ENCODE measurements at places on chromosomes 16 and 17.

- peak; percentile 78 for DNase-seq
Measured at GRCh38 chr17:3944485-3945388, 19.5 kb downstream of the ATP2A3 start.

- DNase-seq, result no peak
Measured at GRCh38 chr17:8951206-8951605, 14.3 kb downstream of the PIK3R5 start.

DNA sequence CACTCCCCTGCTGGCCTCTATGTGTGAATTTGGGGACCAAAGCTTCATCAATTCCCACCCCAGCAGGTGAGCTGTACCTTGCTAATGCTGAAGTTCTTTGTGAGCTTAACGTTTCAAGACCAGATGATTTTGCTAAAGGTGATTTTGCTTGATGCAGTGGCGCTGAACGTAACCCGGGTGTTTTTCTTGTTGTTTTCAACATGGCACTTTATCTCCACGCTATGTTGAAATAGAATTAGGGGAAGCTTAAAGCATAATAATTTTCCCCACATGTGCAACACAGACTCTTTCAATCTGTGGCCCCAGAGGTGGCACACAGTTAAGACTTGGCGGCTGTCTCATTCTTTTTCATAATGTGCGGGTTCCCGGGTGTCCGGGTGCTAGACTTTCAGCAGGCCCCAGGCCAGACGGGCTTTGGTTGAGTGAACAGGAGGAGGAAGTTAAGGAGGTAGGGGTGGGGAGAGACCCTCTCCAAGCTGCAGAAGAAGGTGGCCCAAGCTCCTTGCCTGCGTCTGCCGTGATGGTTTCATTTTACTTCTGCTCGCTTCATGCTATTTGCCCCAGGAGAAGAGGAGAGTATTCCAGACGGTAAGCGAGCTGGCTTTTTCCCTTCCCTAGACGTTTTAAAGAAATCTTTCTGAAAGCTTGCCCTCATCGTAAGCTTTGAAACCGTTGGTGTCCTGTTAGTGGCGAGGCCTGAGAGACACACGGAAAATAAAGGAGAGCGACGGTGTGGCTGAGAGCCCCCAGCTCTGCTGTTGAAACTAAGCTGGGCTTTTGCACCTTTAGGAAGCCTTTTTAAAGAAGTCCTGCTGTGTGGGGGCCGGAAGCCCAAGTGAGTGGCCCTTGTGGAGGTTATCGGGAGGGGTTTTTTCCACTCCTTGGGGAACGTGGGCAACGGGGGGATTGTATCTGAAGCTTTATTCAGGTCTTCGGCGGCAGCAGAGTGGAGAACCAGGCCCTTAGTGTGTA lies 4.2 kb downstream of the FOXC2 start:
- DNase-seq, result no peak

- peak; percentile 30 for DNase-seq
Measured at GRCh38 chr17:40364121-40364861, at the start of gene GJD3. Gene GJD3, minus strand, starts transcription at chr17:40364737. Its CDS starts 922 bp downstream, at chr17:40363815.

GRCh38 chr16:50261160-50261706 lies 5.1 kb upstream of the ADCY7 start:
- DNase-seq, result no peak
